ENCODE measurements at places on chromosomes 5 and 9.

DNA sequence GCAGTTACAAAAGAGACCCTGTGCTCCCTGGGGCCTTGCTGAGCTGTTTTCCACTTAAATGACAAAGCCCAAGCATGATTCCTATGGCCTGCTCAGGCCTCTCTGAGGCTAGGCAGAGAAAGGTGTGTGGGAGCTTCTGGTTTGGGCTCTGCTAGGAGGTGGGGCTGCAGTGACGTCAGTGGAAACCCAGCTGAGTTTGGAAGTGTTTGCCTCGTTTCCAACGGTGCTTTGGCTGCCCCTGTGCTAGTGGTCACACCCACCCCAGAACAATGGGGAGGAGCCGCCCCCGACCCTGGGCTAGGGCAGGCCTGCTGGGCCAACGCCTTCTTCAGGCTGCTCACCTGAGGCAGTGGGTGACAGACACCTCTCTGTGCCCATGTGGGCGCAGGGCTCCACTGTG lies 10.4 kb downstream of the ANGPTL2 start:
- no peak for DNase-seq

- DNase-seq, result no peak
Observed at GRCh38 chr5:142821733-142822487, 51.7 kb downstream of the ARHGAP26 start.

DNA sequence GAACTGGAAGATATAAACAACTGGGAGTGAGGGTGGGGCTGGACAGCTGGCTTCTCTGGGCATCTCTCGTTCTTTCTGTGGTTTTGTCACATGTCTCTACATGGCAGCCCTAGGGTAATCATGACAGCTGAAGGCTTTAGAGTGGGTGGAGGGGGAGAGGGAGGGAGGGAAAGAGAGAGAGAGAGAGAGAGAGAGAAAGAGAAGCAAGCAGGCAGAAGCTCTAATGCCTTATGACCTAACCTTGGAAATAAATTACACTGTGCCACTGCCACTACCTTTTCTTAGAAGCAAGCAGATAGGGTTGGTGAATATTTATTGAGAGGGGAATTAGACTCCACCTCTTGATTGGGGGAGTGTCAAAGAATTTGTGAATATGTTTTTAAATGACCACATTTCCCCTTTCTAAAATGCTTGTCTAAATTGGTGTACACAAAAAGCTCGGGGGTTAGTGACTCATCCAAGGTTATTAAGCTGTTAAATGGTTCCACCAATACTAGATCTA lies 2.6 kb upstream of the DAPK1 start:
- no peak for DNase-seq

DNA sequence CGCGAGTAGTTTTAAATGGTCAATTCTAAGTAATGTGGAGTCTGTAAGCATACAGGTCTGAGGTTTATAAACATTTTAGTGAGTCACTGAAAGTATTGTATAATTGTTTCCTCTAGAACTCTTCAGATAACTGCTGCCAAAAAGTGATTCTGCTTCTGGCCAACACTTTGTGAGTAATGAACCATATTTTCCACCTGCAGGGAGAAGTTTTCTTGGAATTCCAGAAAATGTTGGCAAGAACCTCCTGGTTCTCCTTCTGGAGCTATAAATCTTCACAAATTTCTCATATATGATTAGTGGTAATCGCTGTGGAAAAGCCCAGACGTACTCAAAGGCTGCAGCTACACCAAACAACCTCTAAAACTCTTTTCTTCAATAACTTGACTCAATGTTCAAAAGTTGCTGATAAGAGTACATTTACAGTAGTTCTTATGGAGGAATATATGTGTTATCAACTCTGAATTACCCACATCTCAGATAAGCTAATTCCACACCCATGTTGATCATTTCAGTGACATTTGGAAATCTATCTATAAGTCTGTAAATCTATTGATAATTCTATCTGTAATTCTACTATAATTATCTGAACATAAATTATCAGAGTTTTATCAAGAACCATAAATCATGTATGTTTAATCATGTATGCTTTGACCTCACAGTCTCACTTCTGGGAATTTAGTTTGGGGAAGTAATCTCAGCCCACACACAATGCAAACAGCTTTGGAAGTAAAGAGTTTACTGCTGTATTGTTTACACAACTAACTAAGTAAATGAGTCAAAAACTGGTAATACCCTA lies 74.1 kb downstream of the FNBP1 start:
- DNase-seq, result no peak

GRCh38 chr5:74945561-74946165 lies 79.5 kb upstream of the FAM169A start:
- no peak for DNase-seq
